HCEC 1CT (cell line): ENCODE measurements at places on chromosomes 6 and 20.

GRCh38 chr6:160583794-160584193, 80.3 kb downstream of the LPA start:
- no peak for DNase-seq

DNA sequence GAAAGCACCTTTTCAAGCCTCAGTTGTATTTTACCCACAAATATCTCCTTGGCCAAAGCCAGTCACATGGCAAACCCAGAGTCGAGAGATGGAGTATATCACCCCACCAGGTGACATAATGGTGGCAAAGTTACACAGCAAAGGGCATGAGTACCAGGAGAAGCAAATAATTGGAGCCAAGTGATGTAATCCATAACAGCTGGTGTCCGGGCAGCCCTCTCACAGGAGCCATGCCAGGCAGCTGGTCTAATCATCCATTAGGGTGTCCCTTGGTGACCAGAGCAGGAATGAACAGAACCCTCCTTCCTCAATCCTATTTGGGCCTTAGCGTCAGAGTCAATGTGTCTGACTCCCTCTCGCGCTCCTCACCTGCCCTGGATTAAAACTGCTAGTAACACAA, 272.1 kb downstream of the LRFN2 start:
- no peak for DNase-seq

GRCh38 chr6:111793711-111794111, 79.5 kb downstream of the FYN start:
- no peak for DNase-seq

DNA sequence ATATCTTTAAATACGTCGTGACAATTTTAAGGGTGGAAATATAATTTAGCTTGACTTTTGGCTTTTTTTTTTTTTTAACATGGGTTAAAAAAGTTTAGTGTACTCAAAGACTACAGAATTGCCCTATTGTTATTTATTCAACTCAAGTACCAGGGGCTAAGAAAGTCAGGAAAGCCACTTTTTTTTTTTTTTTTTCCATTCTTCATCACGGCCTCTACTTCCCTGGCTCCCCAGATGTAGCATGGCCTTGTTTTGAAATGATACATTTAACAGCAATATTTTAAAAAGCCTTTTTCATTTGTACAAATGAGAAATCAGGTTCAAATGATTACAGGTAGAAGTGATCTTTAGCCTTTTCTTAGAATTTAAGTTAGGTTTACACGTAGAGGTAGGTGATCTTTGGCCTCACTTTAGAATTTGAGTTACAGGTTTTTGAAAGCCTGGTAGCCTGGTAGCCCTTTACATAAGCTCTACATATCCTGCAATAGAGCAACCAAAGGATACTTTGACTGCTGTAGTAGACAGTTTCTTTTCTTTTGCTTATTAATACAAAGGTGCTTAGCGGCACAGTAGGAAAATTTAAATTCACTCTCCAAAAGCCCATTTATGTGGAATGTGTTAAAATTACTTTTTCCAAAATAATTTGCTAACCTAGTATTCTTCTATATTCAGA, 160.5 kb upstream of the MMS22L start:
- no peak for DNase-seq

DNA sequence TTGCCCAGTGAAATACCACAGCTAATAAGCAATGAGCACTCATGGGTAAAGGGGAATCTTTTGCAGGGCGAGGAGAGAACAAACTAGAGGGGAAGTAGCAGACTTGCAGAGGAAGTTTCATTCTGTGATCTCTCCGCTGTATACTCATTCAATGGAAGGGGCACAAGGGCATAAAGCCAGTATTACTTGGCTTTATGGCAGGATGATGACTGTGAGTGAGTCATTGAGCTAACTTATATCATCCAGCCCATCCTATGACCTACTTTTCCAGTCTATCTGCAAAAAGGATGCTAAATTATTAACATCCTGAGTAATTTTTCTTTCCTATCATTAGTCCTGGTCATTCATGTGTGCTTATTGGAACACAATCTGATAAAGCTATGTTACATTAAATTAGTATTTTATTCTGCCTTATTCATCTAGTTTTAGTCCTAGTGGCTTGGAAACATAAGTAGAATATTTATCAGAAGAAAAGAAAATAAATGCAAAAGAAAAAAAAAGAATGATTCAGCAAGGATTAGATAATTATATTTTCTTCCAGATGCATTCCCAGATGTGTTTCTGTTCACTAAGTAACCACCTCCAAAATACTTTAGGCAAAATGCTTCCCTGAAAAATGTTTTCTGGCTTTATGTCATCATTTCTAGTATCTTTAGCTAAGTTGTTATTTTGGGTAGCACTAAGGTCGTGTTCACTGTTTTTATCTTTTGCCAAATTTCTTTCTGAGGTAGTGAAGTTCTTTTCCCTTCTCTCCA, 471.7 kb downstream of the CDKAL1 start:
- DNase-seq: peak; percentile 92

DNA sequence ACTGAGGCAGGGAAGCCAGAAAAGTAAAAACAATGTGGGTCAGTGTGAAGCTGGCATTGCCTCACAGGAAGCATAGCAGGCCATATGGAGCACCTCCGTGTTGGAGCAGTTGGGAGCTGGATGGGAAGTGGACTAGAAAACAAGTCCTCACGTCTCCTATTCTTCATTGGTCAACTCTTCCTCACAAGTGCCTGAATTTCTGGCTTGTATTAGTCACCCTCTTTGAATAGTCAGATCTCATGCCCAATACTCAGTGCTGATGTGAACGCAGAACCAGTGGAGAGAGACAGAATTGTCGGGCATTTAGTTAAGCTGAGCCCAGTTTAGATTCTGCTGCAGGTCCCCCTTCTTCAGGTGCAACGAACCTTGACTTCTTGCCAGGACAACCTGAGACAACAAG, 22.3 kb upstream of the RSPO3 start:
- DNase-seq: no peak

GRCh38 chr6:27775796-27776184, 136.4 kb downstream of the OR2B2 start:
- DNase-seq: no peak

DNA sequence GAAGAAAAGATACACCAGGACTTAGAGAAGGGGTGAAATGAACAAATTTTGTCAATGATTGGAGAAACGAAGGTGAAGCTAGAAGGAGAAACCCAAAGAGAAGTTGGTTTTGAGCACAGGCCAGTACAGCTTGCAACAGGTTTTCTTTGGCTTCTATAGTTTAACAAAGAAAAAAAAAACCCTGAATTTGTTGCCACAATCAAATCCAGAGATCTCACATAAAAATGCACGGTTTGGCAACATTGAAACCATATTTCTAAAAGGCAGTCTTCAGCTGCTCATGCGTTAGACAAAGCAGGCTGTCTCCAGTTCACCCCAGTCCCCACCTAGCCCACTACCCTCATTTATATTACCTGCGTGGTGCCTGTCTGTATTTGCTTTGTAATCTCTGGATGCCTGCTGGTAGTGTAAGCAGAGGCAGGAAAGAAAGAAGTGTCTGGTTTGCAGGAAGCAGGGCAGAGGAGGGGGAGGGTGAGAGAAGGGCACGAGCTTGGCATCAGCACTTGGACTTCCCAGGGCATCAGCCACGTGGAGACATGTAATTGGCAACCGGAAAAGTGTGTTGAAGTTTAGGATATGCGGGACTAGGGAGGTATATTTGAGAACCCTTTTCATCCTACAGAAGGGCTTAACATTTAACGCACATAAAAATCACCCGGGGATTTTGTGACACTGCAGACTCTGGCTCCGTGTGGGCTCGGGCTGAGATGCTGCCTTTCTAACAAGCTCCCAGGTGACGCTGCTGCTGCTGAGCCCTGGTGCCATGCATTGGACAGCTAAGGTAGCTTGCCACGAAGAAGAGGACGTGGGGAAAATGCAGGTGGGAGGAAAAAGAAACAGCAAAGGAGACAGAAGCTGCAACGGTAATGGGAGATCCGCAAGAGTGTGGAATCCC, 14.4 kb downstream of the PFDN4 start:
- no peak for DNase-seq
